ENCODE measurements at places on chromosomes 1 and 21.

DNA sequence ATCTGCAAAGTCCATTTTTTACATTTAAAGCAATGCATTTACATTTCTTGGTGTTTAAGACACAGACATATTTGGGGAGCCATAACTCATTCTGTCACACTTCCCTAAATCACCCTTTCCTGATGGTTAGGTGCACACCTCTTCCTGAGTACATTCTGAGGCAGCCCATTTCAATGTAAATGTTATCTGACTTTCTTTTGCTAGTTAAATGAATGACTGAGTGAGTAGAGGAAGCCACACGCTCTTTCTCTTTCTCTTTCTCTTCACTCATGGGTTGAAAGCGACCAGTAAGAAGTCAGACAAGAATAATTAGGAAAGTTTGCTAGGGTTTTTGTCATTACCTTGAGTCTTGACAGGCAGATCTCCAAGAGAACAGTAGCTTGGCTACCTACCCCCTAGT lies 143.1 kb downstream of the S1PR1 start:
- DNase-seq = no peak

DNA sequence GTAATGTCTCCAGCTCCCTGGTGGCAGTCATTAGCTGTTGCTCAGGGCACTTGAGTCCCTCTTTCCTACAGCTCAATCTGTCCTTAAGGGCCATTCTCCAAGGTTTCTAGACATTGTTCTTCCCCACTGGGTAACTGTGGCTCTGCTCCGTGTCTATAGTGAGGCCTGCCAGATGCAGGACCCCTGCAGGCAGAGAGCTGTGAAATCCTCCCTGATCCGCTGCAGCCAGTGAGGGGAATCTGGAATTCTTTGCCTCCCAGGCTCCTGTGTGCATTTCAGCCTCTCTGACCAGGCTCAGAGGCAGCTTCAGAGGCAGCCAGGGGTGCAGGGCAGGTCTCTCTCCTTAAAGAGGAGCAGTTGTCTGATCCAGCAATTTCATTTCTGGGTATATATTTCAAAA lies 14.4 kb upstream of the IGSF21 start:
- DNase-seq = no peak

GRCh38 chr1:205287767-205288559 lies 33.6 kb downstream of the NUAK2 start:
- DNase-seq = peak; percentile 67

- DNase-seq = no peak
Measured at GRCh38 chr1:100584761-100585745, 47.1 kb downstream of the GPR88 start.

DNA sequence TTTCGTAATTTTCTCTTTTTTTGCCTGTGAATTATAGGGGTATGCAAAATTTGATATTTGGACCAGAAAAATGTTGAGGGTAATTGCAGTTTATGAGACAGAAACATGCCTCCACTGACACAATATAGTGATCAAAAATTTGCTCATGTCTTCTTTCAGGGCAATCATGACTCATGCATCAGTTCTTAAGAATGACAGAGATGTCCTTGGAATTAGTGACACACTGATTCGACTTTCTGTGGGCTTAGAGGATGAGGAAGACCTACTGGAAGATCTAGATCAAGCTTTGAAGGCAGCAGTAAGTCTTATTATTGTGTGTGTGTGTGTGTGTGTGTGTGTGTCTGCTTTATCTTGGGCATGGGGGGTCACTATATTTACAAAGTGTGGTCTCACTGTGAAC lies 27.5 kb downstream of the CTH start:
- no peak for DNase-seq

DNA sequence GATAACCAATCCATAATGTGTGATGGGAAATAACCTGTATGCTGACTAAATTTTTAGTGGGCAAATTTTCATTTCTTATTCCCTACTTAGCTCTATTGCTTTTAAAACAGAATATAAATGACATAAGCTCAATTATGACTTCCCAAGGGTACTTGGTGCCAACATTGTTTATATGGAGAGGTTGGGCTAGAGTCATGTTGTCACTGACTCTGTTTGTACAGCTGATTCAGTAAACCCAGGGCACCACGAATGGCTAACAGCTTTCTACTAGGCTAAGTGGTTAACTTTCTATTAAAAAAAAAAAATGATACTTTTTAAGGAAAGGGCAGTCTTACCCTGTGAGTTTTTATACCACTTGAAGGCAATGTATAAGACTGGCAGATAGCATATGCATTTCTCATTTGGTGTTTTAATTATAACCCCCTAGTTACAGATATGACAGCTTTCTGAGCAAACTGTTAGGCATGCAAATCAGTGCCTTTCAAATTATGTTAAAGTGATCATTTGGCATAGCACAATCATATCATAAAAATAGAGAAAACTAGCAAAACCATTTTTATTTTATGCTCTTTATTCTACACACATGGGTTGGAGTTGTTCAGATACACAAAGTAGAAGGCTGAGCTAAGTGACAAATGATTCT lies 147.1 kb downstream of the DNM3 start:
- DNase-seq = no peak

DNA sequence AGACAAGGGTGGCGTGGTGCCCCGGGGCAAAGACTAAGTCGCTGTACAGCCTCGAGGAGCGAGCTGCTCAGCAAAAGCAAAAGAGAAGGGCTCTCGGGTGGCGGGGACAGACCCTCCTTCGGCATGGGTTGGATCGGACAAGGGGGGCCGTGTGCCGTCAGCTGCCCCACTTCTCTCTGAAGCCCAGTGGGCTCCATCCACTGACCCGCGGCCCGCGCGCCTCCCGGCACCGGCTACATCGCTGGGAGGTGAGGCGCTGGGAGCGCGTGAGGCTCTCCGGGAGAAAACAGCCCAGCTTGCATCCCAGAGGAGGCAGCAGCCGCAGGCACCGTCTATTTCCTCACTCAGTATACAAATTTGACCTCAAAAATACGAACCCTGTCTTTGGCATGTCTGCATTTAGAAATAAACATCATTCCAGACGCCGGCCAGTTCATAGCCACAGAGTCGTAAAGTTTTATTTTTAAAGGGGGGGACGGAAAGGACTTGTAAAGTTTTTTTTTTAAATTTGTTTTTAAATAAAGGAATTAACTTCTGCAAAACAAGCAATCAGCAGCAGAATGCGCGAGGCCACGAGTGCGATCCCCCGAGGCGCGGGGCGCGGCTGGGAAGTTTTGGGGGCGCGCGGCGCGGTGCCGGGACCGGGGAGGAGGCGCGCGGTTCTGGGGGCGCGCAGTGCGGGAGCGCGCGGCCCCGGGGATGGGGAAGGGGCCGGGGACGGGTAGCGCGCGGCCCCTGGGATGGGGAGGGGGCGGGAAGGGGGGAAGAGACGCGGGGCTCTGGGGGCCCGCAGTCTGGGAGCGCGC lies 689 bp upstream of the GPR137B start:
- peak; percentile 39 for DNase-seq

DNA sequence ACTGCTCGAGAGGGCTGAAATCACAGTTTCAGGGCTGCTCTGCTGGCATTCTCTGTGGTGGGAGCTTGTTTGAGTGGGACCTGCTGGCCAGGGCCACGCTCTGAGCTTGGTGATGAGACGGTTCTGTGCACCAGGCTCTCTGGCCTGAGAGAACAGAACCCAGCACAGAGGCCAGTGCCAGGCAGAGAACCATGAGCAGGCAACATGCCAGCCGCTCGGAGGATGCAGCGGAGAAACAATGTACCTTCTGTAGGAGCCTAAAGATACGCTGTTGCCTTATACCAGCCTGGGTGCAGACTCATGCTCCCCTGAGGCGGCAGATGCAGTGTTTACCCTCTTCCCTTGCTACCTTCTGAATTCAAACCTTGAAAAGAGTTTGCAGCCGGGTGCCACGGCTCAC lies 10.0 kb downstream of the C2CD2 start:
- DNase-seq = no peak

GRCh38 chr1:14486401-14487201 lies 111.9 kb upstream of the KAZN start:
- no peak for DNase-seq

- DNase-seq = no peak
Measured at GRCh38 chr1:103170609-103171008, 62.3 kb upstream of the COL11A1 start.

DNA sequence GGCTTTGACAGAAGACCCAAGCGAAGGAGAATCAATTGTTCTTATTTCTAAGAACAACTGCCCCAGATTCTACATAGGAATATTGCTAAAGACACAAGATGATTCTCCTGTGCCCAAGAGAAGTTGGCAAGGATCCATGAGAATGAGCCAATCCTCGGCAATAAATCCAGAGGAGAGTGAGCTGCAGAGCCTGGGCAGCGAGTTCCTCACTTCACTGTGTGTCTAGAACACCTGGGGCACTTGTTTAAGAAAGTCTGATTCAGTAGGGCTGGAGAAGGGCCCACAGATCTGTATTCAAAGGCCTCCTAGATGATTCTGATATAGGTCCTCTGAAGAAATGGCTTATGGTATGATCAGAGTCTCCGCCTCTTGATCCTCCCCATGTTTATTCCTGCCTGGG lies 31.8 kb downstream of the GADD45A start:
- DNase-seq = no peak

GRCh38 chr1:173318788-173319187 lies 111.7 kb upstream of the TNFSF4 start:
- no peak for DNase-seq

DNA sequence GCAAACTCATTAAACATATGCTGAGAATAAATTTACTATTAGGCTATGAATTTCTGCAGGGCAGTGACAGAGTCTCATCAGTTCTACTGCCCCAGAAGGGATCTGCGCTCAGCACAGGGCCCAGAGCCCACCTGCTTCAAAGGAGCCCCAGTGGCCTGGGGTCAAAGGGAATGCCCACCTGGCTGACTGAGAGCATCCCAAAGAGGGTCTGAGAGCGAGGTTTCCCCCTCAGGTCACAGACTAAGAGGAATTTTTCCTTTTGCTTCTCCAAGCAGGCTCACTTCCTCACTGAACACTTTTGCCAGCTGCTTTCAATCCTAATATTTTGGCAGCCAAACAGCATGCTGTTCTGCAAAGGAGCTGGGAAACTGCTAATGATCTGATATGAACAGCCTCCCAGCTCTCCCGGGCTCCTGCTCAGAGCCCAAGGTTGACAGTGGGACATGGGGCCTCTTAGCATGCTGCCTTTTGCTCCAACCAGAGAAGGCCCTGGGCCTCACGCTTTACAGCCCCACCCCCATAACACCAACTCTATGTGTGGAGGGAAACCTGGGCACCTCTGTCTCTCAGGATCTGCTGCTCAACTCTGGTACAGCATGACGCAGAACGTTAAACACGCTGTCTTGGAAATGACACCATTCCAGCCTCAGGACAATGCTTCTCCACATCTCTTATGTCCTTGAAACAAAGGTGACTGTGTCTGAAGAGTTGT lies 70.7 kb upstream of the SYT6 start:
- no peak for DNase-seq

DNA sequence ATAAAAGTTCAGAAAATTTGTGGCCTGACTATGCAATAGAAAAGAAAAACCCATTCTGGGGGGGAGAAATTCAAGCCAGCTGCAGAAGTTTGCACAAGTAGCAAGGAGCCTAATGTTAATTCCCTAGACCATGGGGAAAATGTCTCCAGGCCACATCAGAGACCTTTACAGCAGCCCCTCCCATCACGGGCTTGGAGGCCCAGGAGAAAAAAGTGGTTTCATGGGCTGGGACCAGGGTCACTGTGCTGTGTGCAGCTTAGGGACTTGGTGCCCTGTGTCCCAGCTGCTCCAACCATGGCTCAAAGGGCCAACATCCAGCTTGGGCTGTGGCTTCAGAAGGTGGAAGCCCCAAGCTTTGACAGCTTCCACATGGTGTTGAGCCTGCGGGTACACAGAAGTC lies 42.0 kb downstream of the IL23R start:
- DNase-seq = no peak

DNA sequence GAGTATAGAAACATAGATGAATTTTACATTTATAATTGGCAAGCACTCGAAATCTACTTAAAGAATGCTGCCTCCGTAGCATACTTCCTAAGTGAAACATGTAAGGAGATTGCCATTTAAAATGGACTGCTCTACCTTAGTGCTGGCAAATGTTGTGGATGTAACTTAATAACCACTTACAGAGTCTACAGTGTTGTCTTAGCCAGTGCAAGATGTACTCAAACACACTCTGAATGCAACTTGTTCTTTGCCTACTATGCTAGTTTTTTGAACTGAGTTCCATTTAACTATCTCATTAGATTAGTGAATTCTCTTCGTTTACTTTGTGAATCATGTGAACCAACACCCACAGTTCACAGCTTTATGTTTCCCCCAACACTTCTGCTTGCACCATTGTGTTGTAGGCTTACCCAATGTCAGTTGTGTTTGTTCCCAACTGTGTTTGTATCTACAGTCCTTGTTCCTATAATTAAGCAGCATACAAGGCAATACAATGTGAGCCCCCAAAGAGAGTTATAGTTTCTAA lies 345.5 kb upstream of the LYPLAL1 start:
- DNase-seq = no peak

DNA sequence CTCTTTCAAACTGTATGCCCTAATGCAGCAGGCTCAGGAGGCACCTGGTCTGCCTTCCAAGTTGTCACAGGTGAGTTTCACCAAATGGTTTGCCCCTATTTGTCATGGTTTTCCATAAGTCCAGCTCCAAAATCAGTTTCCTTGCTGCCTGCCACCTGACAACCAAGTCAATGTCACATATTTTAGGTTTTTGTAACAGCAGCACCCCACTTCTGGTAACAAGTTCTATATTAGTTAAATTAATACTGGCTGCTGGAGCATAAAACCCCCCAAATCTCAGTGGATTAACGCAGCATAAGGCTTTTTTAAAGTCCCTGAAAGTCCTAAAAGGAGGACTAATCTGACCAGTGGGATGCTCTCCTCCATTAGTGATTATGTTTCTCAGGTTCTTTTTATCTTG lies 200.7 kb downstream of the RRAGC start:
- no peak for DNase-seq

GRCh38 chr21:40227096-40227495 lies 359.9 kb downstream of the PCP4 start:
- DNase-seq = no peak

Data from activated CD4-positive, CD25-positive, alpha-beta regulatory T cell treated with anti-CD3 and anti-CD28 coated beads, Interleukin-2, amount 50 U/mL, for 72 hours (primary cell).